NB4 (cell line): ENCODE measurements at places on chromosomes 7 and 10.

- DNase-seq: no peak
Measured at GRCh38 chr7:18895456-18895855, 222.0 kb downstream of the TWIST1 start.

DNA sequence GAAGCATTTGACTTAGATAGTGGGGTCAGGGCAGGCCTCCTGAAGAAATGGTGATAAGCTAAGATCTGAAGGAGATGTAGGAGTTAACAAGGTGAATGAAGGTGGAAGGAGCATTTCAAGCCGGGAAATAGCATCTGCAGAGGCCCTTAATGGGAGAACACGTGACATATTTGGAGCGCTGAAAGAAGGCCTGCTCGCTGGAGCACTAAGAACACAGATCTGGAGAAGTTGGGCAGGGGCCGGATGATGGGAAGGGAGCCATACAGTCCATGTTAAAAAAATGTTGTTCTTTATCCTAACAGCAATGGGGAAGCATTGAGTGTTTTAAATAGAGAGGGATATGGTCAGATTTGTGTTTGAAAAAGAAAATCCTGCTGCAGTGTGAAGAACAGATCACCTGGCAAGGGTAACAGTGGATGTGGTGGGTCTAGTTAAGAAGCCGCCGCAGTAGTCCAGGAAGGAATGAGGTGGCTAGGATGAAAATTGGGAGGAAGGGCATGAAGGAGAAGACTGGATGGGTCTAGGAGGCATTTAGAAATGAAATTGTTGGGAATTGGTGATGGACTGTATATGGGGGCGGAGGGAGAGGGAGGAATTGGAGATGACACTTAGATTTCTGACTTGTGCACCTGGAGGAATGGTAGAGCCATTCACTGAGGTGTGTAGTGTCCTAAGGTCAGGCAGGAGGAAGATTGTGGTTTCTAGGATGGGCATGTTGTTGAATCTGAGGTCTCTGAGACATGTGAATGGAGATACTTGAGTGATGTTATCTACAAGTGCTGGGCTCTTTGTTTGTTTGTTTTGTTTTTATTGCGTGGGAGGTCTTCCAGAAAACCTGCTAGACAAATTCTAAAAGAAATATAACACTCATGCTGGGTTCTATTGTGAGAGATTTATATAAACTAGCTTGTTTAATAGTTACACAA, 58.4 kb downstream of the MET start:
- no peak for DNase-seq

DNA sequence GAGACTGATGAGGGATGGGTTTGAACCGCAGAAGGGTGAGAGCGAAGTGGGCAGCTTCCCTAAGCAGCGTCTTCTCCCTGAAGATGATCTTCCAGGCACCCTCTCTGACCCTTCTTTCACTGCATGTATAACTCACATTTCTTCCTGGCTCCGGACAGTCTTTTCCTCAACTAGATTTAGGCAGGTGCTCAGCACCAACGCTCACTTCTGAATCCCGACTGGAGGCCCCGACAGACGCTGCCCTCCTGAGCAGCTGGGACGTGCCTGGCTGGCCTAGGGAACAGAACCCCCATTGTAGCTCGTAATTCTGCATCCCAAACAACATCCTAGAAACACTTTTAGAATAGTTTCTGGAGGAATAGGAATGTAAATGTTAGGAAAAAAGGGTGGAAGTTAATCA, 206.6 kb downstream of the DIP2C start:
- no peak for DNase-seq

- no peak for DNase-seq
Measured at GRCh38 chr10:76337641-76338040, 906.2 kb downstream of the LRMDA start.

- no peak for DNase-seq
Measured at GRCh38 chr10:85900061-85900460, 466.5 kb downstream of the GRID1 start.

- no peak for DNase-seq
Measured at GRCh38 chr10:16384021-16384420, 52.8 kb upstream of the PTER start.

DNA sequence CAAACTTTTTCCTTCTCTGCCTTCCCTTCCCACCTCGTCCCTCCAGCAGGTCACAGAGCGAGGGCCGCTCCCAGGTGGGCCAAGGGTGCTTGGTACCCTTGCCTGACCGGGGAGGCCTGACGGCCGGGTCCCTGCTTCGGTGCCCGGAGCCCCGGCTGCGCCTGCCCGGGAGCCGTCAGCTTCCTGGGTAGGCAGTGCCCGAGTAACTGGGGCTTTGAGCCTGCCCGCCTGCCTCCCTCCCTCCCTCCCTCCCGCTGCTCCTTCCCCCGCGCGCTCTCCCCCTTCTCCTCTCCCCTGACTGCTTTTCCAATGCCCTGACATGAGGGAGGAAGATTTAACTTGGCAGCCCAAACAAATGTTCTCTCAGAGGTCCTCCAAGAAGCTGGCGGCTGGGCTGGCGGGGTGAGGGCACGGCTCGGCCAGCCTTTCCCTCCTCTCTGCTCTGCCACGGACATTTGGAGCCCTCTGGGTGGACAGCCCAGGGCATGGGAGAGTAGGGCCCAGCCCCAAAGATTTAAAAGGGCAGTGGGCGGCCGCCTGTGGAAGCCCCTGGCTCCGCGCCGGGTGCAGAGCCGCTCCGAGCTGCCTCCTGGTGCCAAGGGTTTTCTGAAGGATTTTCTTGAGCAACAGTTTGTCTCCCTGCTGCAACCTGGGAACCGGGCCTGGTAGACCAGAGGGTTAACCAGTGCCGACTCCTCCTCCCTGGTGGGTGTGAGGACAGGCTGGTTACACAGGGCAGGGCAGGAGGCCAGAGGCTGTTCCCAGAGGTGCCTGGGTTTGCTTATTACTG, 2.0 kb downstream of the ZMIZ1 start:
- peak; percentile 74 for DNase-seq

DNA sequence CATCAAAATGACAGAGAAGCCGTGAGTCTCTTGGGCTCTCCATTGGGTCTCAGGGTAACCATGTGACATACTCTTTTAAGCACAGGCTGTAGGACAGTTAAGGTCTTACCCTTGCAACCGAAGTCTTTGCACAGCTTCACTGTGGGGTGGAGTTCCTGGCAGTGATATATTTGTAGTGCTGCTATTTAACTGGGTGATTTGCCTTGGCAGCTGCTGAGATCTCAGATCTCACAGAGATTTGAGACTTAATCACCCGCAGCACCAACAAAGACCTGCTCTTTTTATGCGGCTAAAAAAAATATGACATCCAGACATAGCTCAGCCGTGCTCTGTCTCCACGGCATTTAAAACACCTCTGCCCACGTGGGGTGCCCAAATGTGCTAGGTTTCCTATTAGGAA, 63.4 kb upstream of the NPTX2 start:
- no peak for DNase-seq
